ENCODE measurements at places on chromosomes 4 and X. TPM values are rescaled to one million over a fixed set of nuclear protein-coding genes. Genes with fewer than 3 reads are reported as not detected.

- no peak for DNase-seq
These were observed 11.2 kb upstream of the TAB3 start for GRCh38 chrX:30900227-30900626.

- no peak for DNase-seq
These were observed 237.3 kb downstream of the USP46 start for GRCh38 chr4:52421811-52422213.

GRCh38 chr4:178752954-178753525, 1310.8 kb upstream of the AGA start:
- no peak for DNase-seq

The TIMM8A gene
- total RNA-seq = 42.3 TPM

The SSX4 gene
- not detected for total RNA-seq

GRCh38 chr4:154120690-154121345, 331.9 kb upstream of the SFRP2 start:
- DNase-seq = no peak

The MAGEE2 gene
- not detected for total RNA-seq

The ABCD1 gene
- total RNA-seq = 3.1 TPM

DNA sequence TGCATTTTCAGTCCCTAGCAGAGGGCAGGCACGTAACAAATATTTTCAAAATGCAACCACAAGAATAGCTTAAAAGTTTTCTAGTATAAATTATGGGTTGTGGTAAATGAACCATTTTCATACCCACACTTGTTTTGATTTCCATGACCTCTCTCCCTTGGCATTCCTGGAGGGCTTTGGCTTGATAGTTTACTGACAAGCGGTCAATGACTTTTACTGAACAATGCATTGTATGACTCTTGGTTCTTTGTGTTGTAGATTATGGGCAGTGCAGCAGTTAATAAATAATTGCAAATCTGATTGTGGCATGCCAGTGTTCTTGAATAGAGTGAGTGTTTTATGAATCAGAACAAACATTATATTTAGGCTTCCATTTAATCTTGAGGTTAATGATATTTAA, 285.2 kb upstream of the ARX start:
- DNase-seq = no peak

The MAGEA8 gene
- total RNA-seq = not detected

GRCh38 chr4:164251257-164251656, 502.7 kb upstream of the SMIM31 start:
- DNase-seq = no peak

DNA sequence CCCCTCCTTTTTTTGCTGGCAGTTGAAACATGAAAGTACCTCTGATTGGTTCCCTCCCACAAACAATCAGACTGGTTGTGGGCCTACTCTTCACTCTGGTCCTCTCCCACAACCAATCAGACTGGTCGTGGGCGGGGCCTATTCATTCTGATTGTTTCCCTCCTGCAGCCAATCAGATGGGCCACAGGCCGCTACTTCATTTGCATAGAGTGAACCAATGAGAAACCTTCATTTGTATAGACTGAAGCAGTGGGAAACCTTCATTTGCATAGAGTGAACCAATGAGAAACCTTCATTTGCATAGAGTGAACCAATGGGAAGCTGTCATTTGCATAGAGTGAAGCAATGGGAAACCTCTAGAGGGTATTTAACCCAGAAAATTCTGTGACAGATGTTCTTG, 55.2 kb downstream of the TRMT44 start:
- no peak for DNase-seq

DNA sequence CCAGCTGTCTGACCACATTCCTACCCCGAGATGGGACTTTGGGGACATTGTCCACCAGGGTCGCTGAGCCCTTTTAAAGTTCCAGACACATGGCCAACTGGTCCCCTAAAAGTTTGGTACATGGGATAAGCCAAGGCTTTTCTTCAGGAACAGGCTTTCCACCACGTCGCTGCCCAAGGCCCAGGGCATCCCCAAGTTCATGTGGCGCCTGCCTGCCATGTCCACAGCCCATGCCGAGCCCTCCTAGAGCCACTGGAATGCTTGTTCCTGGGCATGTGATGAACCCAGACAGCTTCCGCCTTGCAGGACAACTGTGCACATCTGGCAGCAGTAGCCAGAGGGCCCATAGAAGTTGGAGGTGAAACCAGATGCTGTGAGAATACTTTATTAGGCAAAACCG, 41.3 kb downstream of the FRG1 start:
- DNase-seq = no peak

DNA sequence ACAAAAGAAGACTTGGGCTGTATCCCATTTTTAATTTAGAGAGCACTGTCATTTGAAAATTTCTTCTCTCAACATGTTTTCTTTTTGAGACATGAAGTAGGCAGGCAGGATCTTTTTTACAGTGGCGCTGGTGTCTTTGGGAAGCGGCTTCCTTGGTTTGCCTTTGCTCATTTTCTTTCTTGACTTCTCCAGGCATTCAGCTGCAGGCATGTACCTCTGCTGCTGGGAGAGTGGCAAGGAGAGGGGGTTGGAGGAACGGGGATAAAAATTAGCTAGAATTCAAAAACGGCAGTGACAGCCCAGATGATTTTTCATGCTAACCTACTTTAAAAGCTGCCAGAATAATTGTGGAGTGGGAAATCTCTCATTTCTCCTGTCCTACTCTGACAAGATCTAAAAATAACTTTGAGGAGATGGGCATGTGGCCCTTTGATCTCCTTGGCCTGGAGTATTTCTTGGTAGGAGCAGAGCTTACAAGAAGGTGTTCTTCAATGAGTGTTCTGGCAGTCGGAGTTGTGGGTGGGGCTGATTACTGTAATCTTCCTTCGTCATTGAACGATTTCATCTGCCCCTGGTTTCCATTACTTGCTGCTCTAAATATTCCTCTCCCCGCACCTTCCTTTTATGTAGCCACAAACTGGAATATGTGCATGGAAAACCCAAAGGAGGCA, 54.8 kb downstream of the TBL1X start:
- DNase-seq = no peak

- DNase-seq = no peak
These were observed 86.2 kb downstream of the NPFFR2 start for GRCh38 chr4:72118017-72118416.

The F9 gene
- not detected for total RNA-seq

GRCh38 chr4:10050261-10050661, 29.0 kb upstream of the SLC2A9 start:
- no peak for DNase-seq

GRCh38 chr4:74777531-74777930, 16.8 kb downstream of the BTC start:
- DNase-seq = no peak

The TCEAL7 gene
- not detected for total RNA-seq

The TBX22 gene
- not detected for total RNA-seq

GRCh38 chr4:60461551-60461950, 738.6 kb upstream of the ADGRL3 start:
- no peak for DNase-seq

- DNase-seq = no peak
These were observed 43.3 kb upstream of the MAGEA8 start for GRCh38 chrX:149837639-149838038.

GRCh38 chr4:128353791-128354190, 66.2 kb upstream of the PGRMC2 start:
- no peak for DNase-seq

DNA sequence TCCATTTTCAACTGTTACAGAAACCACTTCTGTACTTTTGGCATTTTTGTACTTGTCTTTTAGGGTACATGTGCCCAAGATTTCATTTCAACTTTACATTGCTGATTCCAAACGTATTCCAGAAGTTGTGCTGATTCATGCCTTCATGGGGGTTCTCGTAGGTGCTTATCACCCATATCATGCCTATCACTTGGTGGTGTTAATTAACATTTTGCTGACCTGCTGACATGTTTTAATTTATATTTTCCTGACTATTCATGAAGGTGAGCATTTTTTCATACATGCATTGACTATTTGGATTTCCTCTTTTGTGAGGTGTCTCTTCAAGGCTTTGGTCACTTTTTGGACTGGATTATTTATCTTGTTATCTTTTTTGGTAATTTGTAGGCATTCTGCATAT, 64.1 kb downstream of the CC2D2A start:
- no peak for DNase-seq

GRCh38 chr4:81512757-81513501, 41.2 kb upstream of the RASGEF1B start:
- no peak for DNase-seq

Measured in activated T-cell treated with anti-CD3 and anti-CD28 coated beads, Interleukin-2, amount 50 U/mL, for 4 hours (primary cell).